Pons (tissue), 1 donor: ENCODE measurements at places on chromosomes 12 and 14.

GRCh38 chr14:56528927-56529326 lies 50.7 kb upstream of the TMEM260 start:
- DNase-seq: no peak

DNA sequence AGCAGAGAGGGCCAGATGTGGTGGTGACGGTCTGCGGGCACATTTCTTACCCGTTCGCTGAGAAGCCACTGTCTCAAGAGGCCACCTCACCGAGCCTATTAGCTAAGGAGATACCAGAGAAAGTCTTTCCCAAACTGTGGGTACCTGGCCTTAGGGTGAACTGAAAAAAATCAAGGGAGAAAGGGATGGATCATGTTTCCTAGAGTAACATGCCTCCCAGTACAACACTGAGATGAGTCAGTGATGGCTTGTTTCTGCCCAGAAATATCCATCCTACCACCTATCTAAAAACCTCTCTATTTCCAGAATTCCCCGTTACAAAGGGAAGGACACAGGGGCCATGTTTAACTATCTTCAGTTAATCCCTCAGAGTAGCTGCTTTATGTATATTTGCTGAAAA lies 83.7 kb downstream of the LMNTD1 start:
- no peak for DNase-seq

DNA sequence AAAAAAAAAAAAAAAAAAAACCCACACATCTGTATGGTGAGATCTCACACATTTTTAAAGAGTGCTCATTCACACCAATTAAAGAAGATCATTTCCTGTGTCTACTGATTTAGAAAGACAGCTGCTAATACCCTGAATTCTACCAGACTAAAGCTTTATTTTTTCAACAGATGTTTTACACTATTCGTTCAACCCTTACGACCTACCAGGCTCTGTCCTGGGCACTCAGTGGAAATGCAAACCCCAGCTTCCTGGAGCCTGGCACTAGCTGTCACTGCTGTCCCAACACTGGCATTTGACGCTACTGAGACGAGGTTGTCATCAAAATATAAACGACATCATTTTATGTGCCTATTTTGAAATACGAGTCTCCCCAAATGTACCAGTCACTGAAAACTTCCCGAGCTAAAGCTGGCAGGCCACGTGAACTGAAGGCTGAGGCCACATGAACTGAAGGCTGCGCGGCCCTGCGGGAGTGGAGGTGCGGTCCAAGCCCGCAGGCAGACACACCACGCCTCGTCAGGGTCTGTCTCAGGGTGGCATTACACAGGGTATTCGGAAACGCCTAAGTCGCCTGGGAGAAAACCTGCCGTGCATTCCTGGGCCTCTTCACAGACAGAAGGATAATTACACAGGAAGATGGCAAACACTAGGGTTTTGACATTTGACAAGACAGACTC lies 27.2 kb downstream of the SLC15A4 start:
- DNase-seq: no peak

DNA sequence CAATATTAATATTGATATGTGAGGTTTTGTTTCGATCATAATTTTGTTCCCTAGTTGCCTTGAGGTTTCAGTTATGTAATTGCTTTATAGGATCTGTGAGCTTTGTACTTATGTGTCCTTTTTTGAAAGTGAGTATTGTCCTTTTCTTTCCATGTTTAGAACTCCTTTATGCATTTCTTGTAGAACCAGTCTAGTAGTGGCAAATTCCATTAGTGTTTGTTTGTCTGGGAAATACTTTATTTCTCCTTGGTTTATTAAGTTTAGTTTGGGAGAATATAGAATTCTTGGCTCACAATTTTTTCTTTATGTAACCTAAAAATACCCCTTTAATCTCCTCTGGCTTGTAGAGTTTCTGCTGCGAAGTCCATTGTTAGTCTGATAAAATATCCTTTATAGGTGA lies 127.5 kb upstream of the KITLG start:
- DNase-seq: no peak

DNA sequence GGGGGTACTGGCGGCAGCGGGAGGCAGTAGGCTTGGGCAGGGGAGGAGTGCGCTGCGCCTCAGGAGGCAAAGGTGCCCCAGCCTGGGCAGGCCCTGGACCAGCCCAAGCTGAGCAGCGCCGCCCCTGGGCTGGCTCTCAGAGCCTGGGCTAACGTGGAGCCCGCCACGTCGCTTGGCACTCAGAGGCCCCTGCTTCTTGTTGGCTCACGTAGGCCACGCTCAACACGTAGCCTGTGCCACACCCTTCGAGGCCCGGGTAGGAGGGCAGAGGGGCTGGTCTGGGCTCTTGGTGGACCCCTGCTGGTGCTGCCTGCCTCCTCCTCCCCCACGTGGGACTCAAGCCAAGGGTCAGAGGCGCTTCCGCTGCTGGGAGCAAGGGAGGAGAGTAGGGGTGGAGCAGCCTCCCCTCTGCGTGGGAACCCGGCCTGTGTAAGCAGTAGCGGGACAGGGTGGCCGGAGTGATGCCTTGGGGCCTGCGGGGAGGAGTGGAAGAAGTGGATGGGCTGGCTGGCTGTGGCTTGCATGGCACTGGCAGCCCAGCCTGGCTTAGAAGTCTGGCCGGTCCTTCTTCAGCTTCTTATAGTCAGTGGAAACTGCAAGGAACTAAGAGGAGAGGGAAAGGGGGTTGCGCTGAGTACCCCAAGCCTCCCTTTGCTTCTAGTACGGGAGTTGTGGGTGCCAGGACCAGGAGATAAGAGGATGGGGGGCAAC lies 5.7 kb downstream of the SHMT2 start:
- DNase-seq: no peak

DNA sequence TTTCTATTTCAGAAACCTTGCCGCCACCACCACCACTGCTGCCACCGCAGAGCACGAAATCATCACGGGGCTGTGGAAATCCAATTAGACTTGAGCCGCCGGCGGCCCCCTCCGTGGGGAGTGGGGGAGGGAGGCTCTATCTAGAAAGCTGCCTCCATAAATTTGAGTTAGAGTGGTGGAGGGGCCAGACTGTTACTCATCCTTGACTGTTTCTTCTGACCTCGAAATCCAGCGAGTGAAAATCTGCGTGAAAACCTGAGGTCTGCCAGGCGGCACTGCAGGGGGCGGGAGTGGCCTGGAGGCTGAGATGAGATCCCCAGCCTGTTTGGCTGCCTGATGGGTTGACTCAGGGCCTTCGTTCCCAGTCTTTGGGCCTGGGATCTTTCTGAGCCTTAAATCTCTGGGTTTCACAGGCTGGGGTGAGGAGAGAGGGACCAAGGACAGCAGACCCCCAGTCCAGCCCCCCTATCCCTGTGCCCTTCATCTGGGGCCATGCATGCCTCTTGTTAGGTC lies 29.9 kb downstream of the TSPAN9 start:
- DNase-seq: no peak

DNA sequence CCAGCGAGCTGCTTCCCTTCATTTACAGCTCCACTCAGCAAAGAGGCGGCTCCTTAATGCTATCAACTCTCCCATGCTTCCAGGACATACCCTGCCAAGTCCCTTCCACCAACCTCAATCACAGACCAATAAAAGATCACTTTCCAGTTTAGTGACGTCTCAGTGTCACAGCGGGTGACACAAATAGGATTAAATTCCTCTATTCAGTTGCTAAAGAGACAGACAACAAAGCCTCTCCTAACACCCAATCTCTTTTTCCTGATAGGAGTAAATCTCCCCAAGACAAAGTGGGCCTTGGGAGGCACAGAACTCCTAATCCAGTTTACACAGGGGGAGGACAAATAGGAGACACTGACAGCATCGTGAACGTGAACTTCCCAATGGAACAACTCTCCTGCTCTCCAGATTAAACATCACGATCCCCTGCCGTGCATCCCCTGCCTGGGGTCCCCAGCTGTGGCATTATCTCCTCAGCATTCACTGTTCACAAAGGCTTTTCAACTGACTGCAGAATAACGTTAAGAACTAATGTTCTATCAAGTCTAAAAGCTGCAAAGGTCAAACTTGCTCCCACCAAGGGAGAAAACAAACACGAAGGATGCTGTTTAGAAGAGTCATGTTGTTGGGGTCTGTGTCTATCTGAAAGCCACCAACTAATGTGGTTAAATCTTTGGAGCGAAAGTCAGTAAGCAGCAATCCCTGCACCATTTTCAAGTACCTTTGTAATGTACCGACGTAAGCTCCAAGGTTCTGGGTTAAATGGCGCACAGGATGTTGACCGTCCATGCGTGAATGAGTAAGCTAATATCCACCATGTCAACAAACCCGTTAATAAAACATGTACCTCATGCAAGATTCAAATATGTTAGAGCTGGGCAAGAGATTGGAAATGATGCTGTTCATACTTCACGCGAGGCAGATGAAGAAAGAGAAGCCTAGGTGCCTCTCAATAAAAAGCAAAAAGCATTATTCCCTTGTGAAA lies 31.5 kb downstream of the TMEM132D start:
- DNase-seq: no peak

DNA sequence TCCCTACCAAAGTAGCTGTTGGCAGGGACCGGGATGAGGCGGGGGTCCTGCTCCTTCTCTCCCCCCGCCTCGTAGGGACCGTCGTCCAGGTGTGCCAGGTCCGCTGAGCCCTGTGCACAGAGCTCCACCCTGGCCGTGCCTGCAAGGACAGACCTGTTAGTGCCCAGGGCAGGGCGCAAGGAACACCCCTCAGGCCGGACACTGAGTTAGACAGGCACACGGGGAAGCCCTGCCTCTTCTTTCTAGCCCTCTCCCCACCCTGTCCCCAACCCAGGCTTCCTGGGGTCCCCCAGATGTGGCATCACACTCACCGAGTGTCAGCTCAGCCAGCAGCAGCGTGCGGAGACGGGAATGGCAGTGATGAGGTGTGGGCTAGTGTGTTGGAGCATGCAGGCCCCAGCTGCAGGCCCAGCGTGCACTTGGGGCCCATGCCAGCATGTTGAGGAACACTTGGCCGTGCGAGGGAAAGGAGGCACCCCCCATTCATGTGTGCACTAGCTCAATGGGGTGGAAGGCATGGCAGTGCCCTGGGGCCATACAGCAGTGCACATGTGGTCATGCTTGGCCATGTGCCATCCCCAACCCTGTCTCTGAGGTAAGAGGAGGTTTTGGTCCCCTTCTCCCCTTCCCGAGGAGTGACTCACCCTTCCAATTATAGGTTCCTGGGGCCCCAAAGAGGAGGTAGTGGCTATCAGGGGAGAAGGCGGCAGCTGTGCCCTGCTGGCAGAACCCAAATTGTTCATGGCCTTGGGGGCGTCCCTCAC lies 7.3 kb downstream of the ITGA7 start:
- no peak for DNase-seq

DNA sequence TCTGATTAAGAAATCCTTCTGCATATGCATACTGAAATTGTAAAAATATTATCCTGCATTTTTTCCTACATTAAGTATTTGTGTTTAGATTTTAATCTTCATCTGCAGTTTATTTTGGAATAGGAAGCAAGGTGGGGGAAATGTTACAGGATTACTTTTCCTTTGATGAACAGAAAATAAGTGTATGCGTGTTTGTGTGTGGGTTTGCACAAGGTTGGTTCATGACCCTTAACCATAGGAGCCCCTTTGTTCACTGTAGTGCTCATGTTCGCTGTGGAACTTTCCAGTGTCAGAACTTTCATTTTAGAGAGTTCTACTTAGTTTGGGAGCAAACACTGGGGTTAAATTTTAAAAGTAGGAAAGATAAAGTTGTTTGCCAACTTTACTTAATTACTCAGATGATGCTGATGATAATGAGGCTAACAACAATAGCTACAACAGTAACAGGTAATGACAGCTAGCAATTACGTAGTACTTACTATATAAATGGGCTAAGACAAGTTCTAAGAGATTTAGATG lies 6.4 kb upstream of the A2M start:
- peak; percentile 63 for DNase-seq

DNA sequence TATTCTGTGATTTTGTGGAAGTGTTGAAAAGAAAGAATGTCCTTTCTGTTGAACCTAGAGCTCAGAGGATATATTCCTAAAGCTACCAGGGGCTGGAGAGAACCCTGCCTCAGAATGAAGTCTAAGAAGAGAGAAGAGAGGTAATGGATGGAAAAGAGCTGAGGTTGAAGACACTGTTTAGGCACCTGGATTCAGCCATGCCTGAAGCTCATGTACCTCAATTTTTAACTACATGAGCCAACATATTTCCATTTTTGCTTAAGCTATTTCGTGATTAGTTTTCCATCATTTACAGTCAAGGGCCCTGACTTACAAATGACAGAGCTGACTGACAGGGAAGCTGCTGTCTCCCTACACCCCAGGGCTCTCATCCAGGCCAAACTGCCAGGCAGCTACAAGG lies 10.7 kb downstream of the CAMKK2 start:
- no peak for DNase-seq

GRCh38 chr14:92886337-92886736 lies 36.6 kb upstream of the CHGA start:
- DNase-seq: no peak

DNA sequence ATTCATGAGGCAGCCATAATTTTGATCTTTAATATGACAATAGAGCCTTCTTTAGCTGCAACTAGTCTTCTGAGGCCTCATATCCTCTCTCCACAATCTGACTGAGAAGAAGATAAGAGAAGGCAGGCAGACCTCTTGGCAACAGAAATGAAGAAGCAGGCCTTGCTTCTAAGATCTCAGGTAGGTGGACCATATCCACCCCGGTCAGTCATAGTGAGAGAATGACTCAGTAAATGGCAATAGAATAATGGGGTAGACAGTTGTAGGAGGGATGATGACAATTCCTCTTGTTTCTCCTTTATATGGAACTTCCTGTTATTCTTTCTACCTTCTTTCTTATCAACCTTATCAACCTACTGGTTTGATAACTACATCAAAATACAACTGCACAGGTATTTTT lies 246.7 kb upstream of the G2E3 start:
- DNase-seq: no peak

DNA sequence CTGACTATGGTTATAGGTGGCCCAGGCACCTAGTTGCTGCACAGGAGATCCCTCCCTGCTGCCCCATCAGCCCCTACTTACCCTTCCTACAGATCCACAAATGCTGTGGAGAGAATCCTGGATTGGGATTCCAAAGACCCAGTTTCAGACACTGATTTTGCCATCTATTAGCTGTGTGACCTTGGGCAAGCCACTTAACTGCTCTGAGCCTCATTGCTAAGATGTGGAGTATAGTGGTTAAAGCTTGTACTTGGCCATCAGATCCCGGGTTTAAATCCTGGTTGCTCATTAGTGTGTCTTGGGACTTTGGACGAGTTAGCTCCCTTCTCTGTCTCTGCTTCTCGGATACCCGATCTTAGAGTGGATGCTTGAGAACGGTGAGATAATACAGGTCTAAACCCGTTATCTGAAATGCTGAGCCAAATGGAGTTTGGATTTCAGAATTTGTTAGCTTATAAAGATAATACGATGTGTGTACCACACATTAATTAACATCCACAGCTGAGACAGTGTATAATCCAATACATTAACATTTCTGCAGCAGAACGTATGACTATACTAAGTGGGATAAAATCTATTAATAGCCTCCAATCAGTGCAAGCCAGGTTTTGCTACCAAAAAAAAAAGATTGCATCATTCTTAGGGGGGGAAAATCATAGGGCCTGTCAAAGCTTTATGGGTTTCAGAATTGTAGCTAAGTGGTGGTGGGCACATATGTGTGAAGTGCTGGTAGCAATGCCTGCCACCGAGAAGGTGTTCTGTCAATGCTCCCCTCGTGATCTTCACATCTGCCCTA lies 16.0 kb downstream of the PROX2 start:
- no peak for DNase-seq

- DNase-seq: peak; percentile 53
Measured at GRCh38 chr14:23056145-23056955, 970 bp downstream of the CDH24 start.
